Sigmoid colon (tissue), 7 donors: ENCODE measurements at places on chromosomes 2 and 18. TPM values are rescaled to one million over a fixed set of nuclear protein-coding genes. Genes with fewer than 3 reads are reported as not detected.
A peak's percentile ranks its signal among the peaks of the same experiment; 100 is the strongest.

SCN7A gene
- total RNA-seq = 117 TPM

DNA sequence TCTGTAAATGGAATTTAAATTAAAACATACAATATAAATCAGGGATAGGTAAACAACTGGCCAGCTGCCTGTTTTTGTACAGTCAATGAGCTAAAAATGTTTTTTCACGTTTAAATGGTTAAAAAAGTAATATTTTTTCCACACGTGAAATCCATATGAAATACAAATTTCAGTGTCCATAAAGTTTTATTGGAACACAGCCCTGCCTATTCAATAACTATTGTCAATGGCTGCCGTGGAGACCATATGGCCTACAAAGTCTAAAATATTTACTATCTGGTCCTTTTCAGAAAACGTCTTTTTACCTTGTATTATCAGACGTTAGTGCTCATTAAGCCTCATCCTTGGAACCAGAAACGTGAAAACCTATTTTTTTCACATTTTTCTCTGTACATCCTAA, 1.3 kb downstream of the TMEM17 start:
- no peaks in the 10 kb centered on the region for H3K27me3 ChIP-seq
- H3K4me1 ChIP-seq = peaks cover 14% of the 10 kb centered on the region
- no peak overlapping the region for H3K4me3 ChIP-seq
- no peaks in the 10 kb centered on the region for H3K36me3 ChIP-seq
- no peak for DNase-seq

DTNB gene
- 4.8 TPM for total RNA-seq

- no peaks in the 10 kb centered on the region for H3K36me3 ChIP-seq
- H3K27ac ChIP-seq = no peak overlapping the region
- no peaks in the 10 kb centered on the region for H3K4me1 ChIP-seq
- DNase-seq = no peak
These were observed 119.0 kb downstream of the GCA start for GRCh38 chr2:162462911-162463310.

DNA sequence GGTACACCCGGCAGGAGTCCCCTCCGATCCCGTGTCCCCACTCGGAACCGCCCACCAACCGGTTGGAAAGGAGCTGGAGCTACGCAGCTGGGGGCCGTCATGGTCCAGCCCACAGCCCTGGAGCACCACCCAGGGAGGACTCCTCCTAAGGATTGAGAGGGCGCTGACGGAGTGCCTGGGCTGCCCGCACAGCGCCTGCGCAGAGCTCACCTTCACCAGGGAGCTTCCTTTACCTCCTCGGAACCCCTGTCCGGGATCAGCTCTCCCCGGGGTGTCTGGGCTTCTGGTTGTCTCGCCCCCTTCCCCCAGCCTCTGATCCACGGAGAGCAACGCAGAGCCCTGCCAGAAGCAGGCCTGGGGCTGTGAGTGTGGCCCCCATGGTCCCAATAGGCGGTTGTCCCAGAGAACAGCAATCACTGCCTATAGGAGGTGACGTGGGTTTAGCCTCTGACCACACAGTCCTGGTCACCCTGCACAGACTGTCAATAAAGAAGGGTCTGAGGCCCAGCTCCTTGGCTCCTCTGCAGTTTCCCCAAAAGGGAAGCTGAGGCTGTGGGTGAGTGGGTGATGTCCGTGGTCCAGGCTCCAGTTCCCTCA, 14.6 kb downstream of the ALPG start:
- peak; percentile 36 for DNase-seq
- H3K27me3 ChIP-seq = peaks cover 85% of the 10 kb centered on the region
- H3K4me1 ChIP-seq = no peaks in the 10 kb centered on the region
- H3K4me3 ChIP-seq = no peak overlapping the region
- no peak overlapping the region for H3K27ac ChIP-seq

- H3K4me1 ChIP-seq = no peaks in the 10 kb centered on the region
- H3K27ac ChIP-seq = no peak overlapping the region
- H3K36me3 ChIP-seq = no peaks in the 10 kb centered on the region
- DNase-seq = no peak
- no peaks in the 10 kb centered on the region for H3K27me3 ChIP-seq
These were observed 55.9 kb downstream of the ACVR1C start for GRCh38 chr2:157572725-157573124.

GRCh38 chr2:43057742-43058725, 168.4 kb downstream of the ZFP36L2 start:
- no peak overlapping the region for H3K27ac ChIP-seq
- no peaks in the 10 kb centered on the region for H3K36me3 ChIP-seq
- peak; percentile 39 for DNase-seq
- no peak overlapping the region for H3K4me3 ChIP-seq

TMEM198 gene
- total RNA-seq = 0.71 TPM

DNA sequence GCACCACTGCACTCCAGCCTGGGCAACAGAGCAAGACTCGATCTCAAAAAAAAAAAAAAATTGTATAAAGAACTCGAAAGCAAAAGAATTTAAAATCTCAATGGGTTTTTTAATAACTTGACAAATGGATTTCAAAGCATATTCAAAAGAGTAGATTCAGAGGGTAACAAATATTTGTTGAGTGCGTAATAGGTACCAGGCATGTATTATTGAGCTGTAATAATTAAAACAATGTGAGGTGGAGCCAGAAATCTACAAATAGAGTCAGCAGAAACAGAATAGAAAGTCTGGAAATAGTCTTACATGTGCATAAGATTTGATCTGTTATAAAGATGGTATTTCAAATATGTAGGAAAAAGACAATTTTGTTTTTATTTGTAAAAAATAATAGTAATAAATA, 19.1 kb upstream of the RAB11FIP5 start:
- H3K27me3 ChIP-seq = no peaks in the 10 kb centered on the region
- no peaks in the 10 kb centered on the region for H3K36me3 ChIP-seq
- no peak overlapping the region for H3K27ac ChIP-seq
- H3K4me3 ChIP-seq = no peak overlapping the region
- H3K4me1 ChIP-seq = no peaks in the 10 kb centered on the region

DNA sequence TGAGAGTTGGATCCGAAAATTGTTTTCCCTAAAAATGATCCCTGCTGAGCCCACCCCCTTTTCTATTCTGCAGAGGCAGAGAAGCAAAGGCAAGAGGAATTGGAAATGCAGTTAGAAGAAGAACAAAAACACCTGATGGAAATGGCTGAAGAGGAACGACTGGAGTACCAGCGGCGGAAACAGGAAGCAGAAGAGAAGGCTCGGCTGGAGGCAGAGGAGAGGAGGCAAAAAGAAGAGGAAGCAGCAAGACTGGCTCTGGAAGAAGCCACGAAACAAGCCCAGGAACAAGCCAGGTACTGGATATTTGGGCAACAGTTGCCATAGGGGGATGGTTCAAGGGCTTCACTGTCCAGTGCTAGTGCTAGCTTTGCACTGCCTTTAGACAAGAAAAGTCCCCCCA, 41.7 kb downstream of the SUMO1 start:
- H3K4me3 ChIP-seq = no peak overlapping the region
- H3K27me3 ChIP-seq = no peaks in the 10 kb centered on the region
- H3K36me3 ChIP-seq = no peaks in the 10 kb centered on the region
- H3K4me1 ChIP-seq = no peaks in the 10 kb centered on the region

GRCh38 chr2:16622399-16622968, 43.1 kb downstream of the CYRIA start:
- peaks cover 7% of the 10 kb centered on the region for H3K36me3 ChIP-seq
- H3K27ac ChIP-seq = peak overlapping the region; percentile 22
- DNase-seq = no peak
- no peaks in the 10 kb centered on the region for H3K27me3 ChIP-seq
- H3K4me3 ChIP-seq = no peak overlapping the region

NOSTRIN gene
- total RNA-seq = 5.1 TPM

RAX gene
- not detected for total RNA-seq

DNA sequence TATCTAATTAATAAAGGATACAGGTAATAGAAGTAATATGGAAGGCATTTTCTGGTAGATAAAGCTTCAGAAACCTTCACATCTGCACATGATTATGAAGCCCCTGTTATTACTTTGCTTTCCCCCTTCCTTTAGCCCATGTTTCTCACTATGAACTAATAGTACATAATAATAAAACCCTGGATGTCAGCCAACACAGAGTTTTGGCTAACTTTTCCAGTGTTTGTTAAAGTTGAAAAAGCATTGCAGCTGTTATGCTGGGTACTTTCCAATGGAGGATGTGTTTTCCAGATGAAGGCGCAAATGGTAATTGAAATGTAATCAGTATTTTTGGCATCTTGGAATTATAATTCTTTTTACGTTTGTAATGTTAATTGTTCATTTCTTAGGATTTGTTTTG, 43.5 kb downstream of the SPTBN1 start:
- DNase-seq = no peak
- H3K4me3 ChIP-seq = no peak overlapping the region
- no peaks in the 10 kb centered on the region for H3K27me3 ChIP-seq
- no peaks in the 10 kb centered on the region for H3K36me3 ChIP-seq
- H3K4me1 ChIP-seq = no peaks in the 10 kb centered on the region
- H3K27ac ChIP-seq = peak overlapping the region; percentile 61

EGR4 gene
- not detected for total RNA-seq

DNA sequence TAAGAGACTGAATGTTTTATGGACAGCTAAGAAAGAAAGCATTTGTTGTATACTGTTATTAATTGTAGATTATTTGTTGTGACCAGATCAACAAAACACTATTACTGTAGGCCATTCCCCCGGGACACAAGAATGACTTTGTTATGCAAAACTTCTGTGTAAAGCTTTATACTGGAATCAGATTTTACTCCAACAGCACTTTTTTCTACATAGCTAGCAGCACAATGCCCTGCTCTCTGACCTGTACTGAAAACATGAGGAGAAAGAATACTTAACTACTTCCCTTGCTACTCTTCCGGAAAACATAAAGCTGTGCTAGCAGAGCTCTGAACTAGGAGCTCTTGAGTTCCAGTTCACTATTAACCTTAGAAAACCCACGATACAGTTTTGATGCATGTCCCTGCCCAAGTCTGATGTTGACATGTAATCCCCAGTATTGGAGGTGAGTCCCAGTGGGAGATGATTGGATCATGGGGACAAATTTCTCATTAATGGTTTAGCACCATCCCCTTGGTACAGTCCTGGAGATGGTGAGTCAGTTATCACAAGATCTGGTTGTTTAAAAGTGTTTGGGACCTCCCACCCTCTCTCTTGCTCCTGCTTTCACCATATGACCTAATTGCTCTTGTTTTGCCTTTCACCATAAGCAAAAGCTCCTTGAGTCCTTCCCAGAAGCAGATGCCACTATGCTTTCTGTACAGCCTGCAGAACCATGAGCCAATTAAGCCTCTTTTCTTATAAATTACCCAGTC, 601.1 kb upstream of the PIK3C3 start:
- no peaks in the 10 kb centered on the region for H3K27me3 ChIP-seq
- no peak overlapping the region for H3K27ac ChIP-seq
- DNase-seq = no peak
- no peak overlapping the region for H3K4me3 ChIP-seq
- no peaks in the 10 kb centered on the region for H3K4me1 ChIP-seq

GRCh38 chr2:25103287-25103871, 61.5 kb downstream of the EFR3B start:
- DNase-seq = no peak
- H3K4me3 ChIP-seq = no peak overlapping the region
- no peak overlapping the region for H3K27ac ChIP-seq
- H3K36me3 ChIP-seq = no peaks in the 10 kb centered on the region
